Dorsolateral prefrontal cortex (tissue), 122 donors: ENCODE measurements at places on chromosomes 13 and 19.

GRCh38 chr19:54727562-54727961 is 3.3 kb downstream of the KIR3DL3 start:
- DNase-seq = no peak

DNA sequence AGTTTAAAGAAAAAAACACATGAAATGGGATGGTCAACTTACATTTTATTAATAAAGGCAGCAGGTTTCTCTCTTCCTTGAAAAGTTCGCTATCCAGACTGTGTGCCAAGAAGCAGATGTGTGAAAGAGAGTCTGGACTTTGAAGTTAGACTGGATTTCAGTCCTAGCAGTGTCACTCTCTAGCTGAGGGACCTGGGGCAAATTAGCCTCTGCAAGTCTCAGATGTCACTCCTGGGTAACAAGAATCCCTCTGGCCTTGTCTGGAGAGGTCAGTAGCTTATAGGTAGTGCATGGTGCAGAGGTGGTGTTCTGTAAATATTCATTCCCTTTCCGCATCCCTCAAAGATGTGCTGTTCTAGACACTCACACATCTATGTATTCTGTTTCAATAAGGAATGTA is 187.6 kb upstream of the RNF113B start:
- no peak for DNase-seq

DNA sequence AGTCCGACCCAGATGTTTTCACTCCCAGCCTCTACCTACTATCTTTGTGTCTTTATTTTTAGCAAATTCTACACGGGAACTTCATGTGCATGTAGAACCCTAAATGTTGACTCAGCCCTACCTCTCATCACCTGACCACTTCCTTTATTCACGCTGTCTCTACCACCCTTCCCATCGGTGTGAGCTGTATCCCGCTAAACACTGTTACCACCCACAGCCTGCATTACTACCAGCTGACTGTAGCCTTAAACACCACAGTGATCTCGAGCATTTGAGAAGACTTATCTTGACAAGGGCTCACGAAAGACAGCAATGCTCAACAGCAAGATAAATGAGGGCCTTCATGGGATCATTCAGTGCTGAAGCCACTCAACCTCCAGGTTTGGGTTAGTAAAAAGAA is 15.1 kb downstream of the NCR1 start:
- DNase-seq = no peak

- no peak for DNase-seq
Measured at GRCh38 chr19:39765091-39766076, 13.3 kb upstream of the LEUTX start.

- DNase-seq = no peak
Measured at GRCh38 chr13:110394371-110394841, 87.3 kb downstream of the COL4A2 start.

- DNase-seq = no peak
Measured at GRCh38 chr13:52833296-52833875, 15.1 kb downstream of the PCDH8 start.

DNA sequence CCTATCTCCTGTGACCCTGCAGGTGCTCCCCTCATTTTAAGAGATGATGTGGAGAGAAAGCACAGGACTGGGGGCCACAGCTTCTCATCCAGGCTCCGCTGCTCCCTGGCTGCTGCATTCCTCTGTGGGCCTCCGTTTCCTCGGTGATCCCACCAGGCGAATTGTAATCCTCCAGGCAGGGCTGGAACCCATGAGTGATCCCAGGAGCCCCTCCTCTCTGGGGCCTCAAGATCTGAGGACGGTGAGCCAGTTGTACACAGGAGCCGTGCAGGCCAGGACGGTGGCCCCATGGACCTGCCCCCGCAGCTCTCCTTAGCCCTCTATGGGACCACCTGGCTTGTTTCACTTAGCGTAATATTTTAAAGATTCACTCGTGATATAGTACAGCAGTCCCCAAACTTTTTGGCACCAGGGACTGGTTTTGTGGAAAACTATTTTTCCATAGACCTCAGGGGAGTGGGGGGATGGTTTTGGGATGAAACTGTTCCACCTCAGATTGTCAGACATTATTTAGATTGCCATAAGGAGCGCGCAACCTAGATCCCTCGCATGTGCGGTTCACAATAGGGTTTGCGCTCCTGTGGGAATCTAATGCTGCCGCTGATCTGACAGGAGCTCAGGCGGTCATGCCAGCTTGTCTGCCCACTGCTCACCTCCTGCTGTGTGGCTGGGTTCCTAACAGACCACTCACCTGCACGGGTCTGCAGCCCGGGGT is 5.6 kb downstream of the FFAR3 start:
- no peak for DNase-seq

DNA sequence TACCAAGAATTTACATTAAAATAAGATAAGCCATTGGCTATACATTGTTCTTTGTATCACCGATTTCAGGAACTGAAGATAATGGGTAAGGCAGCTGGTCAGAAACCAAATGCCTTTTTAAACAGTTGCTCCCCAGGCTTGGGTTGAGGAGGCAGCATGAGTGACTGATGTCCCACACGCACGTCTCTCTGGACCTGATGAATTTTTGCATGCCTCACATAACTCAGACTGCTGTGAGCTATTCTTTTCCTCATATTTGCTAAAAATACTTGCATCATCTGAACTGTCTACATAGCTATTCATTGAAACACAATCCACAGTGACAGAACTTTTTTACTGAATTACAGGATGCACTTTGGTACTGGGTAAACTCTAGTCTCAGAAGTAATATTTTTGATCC is 123.6 kb upstream of the MAB21L1 start:
- DNase-seq = no peak

- no peak for DNase-seq
Measured at GRCh38 chr13:66809485-66809884, 420.7 kb downstream of the PCDH9 start.

DNA sequence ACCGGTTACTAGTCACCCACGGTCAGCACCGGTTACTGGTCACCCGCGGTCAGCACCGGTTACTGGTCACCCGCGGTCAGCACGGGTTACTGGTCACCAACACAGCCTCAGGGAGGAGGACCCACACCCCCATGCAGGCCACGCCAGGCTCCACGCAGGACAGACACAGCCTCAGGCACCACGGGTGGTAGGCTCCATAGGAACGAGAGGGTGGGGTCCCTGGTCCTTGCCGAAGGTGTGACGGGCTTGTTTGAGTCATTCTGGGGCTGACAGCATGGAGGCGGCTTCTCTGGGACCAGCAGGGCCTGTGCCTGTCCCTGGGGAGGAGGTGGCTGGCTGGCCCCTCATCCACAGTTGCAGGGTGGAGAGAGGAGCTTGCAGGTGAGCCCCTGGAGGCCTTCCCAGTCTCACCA is 122.8 kb upstream of the SOX1 start:
- DNase-seq = no peak

DNA sequence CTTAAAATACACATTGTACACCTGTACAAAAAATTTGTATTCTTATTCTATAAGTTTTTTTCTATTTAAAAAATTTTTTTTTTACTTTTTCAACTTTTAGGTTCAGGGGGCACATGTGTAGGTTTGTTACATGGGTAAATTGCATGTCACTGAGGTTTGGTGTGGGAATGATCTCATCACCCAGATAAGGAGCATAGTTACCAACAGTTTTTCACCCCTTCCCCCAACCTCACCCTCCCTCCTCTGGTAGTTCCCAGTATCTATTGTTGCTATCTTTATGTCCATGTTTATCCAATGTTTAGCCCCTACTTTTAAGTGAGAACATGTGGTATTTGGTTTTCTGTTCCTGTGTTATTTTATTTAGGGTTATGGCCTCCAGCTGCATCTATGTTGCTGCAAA is 89.9 kb downstream of the CDK8 start:
- no peak for DNase-seq

- DNase-seq = no peak
Measured at GRCh38 chr19:45825917-45826893, 11.1 kb upstream of the RSPH6A start.

- no peak for DNase-seq
Measured at GRCh38 chr13:28357247-28357825, 137.6 kb downstream of the FLT1 start.

DNA sequence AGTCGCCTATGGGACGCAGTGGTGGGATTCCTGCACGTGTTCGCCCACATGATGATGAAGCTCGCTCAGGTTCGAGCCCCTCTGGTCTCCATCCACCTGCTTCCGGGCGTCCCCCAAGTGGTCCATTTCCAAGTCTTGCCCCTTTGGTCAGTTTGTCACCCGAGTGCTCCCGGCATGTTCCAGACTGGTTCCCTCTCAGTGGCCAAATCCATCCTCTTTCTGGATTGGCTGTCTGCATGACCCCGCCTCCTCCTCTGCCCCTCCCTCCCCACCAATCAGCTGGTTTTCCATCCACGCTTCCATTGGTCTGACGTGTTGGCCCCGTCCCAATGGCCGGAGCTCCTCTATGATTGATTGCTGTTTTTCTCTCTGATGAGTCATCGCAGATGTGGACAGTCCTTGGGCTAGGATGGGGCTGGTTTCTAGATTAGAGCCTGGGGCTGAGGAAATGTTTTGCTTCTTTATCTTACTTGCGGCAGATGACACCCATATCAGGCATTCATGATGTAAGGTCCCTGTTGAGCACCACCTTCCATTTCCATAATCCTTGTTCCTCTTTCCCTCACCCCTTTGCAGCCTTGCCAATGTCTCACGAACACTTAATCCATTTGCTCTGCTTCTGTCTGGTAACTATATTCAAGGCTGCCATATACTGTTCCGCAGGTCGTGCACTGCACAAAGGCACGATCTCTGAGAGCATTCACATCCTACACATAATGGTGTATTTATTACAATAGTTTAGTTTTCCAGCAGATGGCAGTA is 73.8 kb downstream of the MAP4K1 start:
- DNase-seq = peak; percentile 84

GRCh38 chr13:113616991-113617749 is 32.6 kb downstream of the TFDP1 start:
- DNase-seq = no peak

DNA sequence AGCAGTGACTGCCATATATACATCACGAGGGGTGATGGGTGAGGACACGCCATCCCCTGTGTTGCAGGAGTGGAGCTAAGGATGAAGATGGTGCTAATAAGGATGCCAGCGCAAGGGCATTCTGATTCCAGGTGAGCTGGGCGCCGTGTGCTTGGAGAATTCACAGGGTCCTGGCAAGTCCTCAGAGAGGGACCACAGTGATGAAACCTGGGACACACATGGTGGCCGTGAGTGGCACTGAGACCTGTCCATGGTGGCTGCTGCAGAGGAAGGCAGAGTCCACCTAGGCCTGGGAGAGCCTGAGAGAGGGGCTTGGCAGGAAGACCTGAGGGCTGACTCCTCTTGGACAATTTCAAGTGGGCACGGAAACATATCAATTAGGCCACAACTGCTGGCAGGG is 65.2 kb downstream of the RFX2 start:
- no peak for DNase-seq

DNA sequence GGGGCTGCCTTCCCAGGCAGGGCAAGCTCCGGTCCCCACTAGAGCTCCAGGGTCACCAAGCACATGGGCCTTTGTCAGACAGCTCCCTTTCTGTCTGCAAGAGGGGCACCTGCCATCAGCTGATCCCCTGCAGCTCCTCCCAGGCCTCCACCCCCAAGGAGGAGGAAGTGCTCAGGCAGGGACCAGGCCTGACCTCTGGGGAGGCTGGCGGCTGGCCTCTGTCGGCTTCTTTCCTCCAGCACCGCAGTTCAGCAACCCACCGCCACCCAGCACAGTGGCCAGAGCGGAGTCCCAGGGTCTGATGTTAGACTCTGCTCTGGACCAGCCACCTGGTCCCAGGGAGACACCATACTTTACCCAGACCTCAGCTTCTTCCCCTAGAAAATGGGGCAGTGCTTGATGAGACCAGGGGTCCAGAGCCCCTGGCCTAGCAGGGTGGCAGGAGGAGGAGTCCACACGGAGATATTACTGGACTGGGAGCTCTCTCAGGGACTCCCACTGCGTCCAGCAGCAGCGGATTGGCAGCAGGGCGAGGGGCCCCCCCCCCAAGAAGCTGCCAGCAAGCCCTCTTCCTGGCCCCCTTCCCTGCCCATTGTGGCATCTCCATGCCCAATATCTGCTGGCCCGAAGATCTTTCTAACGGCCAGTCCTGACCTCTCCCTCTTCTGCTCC is 24.1 kb downstream of the NKPD1 start:
- no peak for DNase-seq

DNA sequence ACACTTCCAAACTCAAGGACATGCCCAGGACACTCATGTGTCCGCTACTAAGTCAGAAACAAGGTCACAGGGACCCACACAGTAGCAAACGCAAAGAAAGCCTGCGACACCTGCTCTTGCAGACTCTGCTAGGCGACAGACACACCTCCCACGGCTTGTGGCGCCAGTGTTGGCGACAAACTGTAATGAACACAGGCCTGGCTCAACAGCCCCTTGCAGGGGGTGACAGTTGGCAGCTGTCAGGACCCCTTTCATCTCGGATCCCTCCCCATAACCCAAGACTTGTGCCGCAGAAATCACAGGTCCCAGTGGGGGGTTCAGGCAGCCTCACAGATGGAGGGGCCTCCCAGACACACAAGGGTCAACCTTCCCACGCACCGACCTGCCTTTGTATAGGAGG is 364 bp downstream of the CKM start:
- DNase-seq = no peak

DNA sequence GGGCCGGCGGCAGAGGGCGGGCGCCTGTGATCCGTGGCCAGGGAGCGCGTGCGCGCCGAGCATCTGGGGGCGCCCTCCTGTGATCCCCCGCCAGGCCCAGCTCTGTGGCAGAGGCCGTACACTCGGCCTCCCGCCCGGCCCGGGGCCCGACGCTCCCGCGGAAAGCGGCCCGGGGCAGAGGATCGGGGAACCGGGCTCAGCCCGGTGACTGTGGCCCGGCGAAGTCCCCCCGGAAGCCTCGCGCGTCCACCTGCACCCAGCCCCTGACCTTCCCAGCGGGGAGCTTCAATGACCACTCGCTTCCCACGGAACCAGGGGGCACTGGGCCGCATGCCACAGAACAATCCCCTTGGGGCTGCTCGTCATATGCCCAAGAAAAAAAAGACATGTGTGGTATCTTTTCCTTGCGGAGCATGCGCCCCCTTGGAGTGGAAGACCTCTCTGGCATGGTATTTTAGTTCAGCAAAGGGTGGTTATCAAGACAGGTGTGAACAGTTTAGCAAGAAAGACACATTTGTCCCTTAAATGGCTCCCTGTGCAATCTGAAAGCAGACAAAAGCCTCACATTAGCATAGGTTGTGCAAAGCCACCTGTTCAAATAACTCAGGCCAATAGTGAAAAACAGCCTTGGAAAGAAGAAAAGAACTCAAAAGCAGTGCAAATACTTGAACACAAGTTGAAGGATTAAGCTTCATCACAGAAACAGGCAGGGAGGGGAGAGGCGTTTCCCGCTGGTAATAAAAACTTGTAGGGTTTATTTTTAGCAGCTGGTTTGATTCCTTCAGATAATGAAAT is 290.9 kb upstream of the SOX21 start:
- no peak for DNase-seq
